Dermis microvascular lymphatic vessel endothelial cell (primary cell): ENCODE measurements at places on chromosomes 12 and 14.

- peak; percentile 51 for DNase-seq
Measured at GRCh38 chr14:76919431-76920330, 93.5 kb downstream of the LRRC74A start.

GRCh38 chr14:90460136-90460535 is 63.3 kb downstream of the CALM1 start:
- DNase-seq: no peak

- DNase-seq: no peak
Measured at GRCh38 chr14:46769292-46769691, 117.7 kb upstream of the RPL10L start.

GRCh38 chr12:2998789-2999264 is 39.6 kb downstream of the TEAD4 start:
- no peak for DNase-seq

GRCh38 chr12:43882578-43883178 is 46.8 kb downstream of the TMEM117 start:
- DNase-seq: peak; percentile 46

DNA sequence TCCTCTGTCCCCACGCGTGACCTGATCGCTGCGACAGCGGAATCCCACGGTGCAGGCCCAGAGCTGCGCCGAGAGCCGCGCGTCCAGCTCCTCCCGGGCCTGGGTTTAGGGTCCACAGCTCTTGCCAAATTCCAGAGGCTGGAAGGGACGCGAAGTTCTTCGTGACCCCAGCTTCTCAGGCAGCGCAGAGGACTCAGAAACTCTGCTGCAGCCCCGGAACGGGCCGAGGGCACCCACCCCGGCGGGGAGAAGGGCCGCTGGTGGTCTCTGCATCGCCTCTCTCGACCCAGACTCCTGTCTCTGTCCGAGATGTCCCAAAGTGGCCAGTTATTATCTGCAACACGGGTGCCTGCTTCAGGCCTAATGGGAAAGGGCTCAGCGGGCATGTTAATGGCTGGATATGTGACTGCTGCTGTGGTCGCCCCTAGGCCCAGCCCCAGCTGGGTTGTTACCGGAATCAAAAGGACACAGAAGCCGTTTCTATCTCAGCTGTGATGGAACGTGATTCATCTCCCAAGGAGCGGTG is 236.4 kb downstream of the VRK1 start:
- no peak for DNase-seq

- no peak for DNase-seq
Measured at GRCh38 chr14:97602438-97603117, 805.4 kb downstream of the VRK1 start.

DNA sequence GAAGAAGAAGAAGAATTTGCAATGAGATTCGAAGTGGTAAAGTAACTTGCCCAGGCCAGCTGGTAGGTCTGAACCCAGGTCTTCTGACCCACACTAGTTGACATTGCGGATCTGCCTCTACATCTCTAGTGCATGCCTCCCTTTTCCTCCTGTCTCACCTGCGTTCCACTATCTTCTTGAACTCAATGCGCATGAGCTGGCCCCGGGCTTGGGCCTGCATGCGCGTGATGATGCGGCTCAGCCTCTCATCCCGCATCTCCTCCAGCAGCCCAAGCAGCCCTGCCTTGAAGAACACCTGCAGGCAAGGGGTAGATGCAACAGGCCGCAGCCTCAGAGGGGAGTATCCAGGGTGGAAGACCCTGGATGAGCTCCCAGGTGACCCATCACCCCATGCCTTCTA is 11.9 kb downstream of the MYH6 start:
- DNase-seq: no peak

GRCh38 chr12:4615667-4616066 is 33.2 kb downstream of the AKAP3 start:
- no peak for DNase-seq

GRCh38 chr14:52051251-52051650 is 17.6 kb downstream of the NID2 start:
- DNase-seq: no peak

GRCh38 chr12:108810636-108811035 is 46.7 kb downstream of the SSH1 start:
- DNase-seq: no peak

GRCh38 chr12:20105943-20106342 is 262.4 kb upstream of the PDE3A start:
- DNase-seq: no peak

GRCh38 chr14:76227450-76228050 is 75.8 kb downstream of the GPATCH2L start:
- no peak for DNase-seq

DNA sequence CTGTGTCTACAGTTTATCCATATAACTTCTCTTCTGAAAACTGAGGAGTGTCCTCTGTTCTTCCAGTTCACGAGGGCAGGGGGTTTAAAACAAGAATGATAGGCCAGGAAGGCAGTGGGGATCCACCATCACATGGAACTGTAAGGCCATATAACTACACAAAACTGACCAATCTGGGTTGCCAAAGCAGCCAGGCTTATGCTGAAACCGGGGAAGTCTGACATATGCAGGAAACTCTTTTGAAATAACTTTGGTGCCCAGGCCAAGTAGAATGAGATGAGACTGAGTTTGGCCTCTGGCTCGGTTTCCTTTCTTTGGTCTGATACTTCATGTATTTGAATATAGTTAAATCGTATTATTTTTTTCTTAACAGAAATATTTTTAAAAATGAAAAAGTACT is 18.0 kb upstream of the ATF1 start:
- DNase-seq: no peak

GRCh38 chr12:21879312-21879711 is 61.9 kb downstream of the ABCC9 start:
- DNase-seq: no peak

DNA sequence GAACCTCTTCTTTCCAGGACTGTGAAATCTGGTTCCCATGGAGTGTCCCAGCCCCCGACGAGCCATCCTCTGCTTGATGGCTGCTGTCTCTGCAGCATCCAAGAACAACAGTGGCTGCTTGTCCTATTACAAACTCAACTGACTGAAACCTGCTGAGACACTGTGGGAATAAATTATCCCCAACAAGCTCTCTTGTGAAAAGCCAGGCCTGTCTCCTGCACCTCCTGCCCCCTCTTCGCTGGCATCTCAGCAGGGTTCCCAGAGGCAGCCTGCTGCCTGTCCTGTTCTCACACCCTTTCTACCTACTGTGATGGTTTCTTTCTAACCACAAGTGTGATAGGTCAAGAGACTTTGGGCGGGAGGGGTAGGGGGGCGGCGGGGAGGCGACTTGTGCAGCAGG is 180.2 kb downstream of the TSPAN9 start:
- no peak for DNase-seq

- DNase-seq: no peak
Measured at GRCh38 chr14:80575763-80576162, 364.5 kb upstream of the DIO2 start.

DNA sequence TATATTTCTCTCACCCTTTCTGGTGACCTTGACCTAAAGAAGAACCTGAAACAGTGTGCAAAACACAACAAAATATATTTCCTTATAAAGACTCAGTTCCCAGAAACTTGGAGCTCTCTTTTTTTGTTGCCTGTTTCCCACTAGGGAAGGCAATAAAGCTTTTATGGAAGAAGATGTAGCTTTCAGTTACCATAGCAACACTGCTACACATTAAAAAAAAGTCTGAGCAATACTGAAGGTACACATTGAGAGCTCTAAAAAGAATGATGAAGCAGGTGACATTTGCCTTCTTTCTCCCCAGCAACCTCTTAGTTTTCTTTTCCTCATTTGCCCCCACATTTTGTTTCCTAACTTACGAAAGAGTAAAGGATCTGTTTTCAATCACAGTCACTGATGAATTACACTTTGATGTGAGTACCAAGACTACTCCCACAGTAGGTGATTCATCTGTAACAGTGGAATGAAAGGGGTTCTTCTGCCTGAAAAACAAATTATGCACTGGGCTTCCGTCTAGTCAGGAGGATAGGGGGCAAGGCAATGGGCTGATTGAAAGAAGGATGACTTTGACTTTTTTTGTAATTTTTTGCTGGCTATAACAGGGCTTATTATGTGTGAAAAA is 1.1 kb upstream of the CATSPERB start:
- no peak for DNase-seq

DNA sequence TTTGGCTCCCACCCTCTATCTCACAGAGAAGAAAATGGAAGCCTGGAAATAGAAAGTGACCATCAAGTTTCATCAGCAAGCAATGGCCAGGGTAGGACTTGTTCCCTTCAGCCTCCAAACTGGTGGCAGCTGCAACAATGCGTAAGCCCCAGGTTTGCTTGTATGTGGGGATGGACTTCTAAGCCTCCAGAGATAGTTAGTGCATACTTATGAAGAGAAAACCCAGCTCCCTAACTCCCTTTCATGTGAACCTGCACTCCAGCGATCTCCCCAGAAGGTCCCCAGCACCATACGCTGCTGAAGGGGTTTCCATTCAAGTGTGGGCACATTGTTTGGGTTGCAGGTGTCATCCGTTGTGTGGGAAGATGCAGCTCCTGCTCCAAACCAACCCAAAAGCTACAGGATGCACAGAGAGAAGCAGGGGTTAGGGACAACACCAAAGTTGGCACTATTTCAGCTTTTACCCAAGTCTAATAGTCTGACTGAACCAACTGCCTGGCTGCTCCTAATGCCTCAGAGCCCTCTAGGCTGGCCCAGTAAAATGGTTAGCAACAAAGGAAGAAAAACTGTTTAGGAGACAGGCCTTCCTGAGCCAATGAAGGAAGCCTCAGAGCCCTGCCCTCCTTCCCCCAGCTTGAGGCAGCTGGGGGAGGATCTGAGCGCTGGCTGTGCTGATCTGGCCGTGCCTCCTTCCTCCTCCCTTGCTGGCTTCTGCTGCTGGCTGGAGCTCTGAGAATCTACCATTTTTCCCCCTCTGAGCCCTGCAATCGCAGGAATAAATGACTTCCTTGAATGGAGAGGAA is 12.3 kb downstream of the ZFP36L1 start:
- peak; percentile 49 for DNase-seq

DNA sequence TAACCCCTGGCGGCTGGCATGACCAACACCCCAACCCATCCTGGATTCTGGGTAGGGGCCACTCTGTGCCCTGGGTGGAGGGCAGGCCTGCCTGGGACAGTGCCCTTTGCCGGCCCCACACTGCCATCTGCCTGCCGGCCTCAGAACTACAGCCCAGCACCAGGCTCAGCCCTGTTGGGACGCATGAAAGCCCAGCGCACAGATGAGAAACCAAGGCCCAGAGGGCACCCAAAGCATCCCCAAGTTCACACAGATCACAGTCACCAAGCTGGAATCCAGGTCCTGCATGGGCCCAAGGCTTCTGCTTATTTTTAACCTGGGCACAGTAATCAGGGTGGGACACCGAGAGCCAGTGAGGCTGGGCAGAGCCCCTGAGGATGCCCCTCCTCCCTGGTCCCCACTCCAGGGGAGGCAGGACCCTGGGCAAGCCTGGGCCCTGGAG is 26.2 kb downstream of the RFLNA start:
- DNase-seq: peak; percentile 10

DNA sequence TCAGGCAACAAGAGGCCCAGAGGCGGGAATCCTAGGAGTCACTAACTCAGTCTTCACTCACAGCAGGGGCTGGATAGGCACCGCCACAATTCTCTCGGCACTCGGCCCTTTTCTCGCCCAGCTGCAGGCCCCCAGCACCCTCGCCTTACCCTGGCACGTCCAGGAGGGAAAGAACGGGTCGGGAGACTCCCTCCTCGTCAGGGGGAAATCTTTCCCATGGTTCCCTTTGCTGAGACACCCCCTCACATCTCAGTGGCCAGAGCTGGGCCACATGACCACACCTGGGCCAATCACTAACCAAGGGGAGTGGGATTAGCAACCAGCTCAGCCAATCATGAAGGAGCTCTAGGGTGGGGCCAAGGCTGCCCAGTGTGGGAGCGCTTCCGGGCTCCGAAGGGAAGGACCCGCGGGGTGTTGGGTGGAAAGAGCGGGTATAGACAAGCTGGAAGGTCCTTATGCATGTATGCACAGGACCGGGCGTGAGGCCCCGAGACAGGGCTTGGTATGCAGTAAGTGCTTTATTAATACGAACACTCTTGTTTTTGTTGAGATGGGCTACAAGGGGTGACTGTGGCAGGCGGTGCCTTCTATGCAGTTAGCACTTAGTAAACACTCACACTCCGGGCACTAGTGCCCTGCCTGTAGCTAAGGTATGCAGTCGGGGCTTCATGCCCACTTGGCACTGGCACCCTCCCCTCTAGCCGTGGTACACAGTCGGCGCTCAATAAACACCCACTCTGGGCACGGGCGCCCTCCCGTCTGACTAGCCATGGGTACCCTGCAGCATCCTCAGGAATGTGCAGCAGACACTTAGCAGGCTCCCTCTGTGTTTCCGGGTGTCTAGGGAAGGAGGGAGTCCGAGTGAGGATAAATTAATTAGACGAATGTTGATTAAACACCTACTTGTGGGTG is 40.3 kb downstream of the ADGRD1 start:
- DNase-seq: no peak

DNA sequence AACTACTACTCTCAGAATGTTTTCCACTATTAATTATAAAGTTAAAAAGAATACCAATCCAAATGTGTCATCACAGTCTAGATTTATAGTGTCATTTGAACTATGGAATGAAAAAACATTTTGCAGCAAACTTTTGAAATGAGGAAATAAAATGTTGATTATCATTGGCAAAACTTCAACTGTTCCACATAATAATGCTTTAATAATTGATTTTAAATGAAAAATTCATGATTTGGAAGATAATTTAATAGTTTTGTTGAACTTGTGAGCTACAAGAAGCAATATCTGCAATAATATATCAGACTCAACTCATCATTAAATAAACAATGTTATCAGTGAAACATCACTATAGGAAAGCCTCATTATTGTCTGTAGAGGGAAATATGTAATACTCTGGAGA is 48.2 kb upstream of the DCN start:
- no peak for DNase-seq

GRCh38 chr12:75374971-75375370 is 15.9 kb upstream of the GLIPR1L2 start:
- no peak for DNase-seq

DNA sequence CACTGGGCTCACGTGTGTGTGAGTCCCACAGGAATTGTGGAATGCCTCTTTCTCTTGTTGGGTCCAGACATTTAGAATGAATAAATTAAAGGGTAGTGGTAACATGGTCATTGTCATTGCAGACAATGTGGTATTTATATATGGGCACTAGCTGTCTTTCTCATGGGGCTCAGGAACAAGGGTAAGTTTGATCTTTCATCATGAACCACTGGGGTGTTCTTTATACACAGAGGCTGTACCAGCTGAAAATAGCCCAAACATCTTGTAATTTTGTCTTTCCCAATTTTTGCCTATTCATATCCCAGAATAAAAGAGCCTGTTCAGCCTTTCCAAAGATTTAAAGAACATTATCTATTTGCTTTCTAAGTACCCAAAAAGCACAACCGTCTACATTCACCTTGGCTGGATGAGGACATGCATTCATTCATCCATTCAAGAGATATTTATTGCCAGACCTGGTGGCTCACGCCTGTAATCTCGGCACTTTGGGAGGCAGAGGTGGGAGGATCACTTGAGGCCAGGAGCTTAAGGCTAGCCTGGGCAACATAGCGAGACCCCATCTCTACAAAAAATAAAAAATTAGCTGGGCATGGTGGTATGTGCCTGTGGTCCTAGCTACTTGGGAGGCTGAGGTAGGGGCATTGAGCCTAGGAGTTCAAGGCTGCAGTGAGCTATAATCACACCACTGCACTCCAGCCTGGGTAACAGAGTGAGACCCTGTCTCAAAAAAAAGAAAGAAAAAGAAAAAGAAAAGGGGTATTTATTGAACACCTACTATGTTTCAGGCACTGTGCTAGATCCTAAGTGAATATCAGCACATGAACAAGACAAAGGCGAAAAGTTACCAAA is 4.4 kb upstream of the FOS start:
- peak; percentile 29 for DNase-seq
